Esophagus muscularis mucosa (tissue), 4 donors: ENCODE measurements at places on chromosomes 7 and 10.

DNA sequence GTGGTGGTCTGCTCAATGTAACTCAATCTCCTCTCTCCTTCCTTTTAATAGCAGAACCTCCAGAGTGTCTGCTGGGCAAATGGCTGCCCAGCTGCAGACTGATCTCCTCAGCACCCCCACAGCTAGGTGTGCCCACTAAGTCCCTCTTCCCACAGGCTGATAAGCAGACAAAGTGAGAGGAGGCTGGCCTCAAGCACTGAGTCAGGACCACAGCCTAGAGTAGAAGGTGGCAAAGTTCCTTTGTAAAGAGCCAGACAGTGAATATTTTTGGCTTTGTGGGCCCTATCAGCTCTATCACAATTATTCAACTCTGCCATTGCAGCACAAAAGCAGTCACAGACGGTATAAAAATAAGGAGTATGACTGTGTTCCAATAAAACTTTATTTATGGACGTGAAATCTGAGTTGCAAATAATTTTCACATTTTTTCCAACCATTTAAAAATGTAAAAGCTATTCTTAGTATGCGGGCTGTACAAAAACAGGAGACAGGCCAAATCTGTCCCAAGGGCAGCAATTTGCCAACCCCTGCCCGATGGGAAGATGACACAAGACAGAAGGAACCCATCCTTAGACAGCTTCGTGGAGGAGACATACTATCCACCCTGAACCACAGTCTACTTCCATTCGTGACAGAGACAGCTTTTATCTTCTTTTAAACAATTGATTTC is 23.4 kb downstream of the JAZF1 start:
- DNase-seq: no peak

- no peak for DNase-seq
Observed at GRCh38 chr7:116661865-116662264, 10.1 kb upstream of the MET start.

DNA sequence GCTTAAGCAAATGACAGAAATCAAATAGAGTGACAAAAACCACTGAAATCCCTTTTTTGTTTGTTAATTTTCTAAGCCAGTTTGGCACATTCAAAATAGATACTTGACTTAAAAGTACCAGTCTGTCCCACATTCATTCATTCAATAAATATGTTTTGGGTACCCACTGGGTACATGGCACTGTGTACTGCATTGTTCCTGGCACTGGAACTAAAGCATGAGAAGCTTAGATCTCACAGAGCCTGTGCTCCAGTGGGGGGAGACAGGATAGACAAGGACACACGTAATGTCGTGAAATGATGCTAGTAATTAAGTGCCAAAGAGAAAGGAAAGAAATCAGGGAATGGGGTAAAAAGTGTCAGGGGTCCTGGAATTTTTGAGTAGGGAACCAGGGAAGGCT is 13.0 kb downstream of the MTURN start:
- no peak for DNase-seq

GRCh38 chr7:96314402-96315124 is 7.3 kb downstream of the SLC25A13 start:
- DNase-seq: no peak

DNA sequence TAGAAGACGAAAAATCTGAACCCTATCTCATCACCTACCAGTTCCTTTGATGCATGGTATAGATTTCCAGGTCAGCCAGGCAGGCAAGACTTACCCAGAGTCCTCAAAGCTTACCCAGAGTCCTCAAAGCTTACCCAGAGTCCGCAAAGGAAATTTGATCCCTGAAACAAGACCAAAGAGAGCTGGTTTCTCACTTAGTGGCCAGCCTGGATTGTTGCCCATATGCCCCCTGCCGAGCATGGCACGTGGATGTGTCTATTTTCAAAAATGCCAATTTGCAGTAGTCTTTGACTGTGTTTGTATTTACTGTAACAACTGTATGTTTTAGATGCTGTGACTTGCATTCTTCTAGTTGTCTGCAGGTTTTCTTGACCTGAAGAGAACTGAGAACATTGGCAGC is 120.2 kb upstream of the STARD3NL start:
- DNase-seq: no peak

DNA sequence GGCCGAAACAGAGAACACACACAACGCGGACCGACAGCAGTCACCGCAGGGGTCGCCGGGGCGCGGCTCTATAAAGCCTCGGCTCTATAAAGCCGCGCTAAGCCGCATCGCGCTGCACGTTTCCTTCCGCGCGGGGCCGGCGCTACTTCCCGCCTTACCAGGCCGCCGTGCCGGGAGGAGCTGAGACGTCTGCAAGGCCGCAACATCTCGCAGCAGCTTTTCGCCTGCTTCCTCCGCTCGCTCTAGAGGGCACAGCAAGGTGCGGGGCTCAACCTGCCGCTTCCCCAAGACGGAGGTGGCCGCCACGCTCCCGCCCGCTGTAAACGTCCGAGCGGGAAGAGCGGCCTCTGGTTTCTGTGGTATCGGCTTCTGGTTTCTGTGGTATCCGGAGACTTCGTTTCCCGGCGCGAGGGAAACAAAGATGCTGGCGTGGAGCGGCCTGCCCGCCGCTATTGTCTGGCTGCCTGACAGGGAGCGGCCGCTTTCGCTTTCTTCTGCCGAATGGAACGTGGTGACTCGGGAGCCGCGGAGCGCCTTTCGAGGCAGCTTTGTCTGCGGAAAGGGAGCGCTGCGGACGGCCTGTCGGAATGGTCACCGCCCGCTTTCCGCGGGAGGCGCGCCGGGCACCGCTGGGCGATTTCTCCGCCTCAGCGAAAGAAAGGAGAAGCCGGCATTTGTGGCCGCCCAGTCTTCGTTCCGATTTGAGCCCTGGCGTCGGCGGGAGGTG is 91.8 kb downstream of the SPAG6 start:
- DNase-seq: peak; percentile 97

DNA sequence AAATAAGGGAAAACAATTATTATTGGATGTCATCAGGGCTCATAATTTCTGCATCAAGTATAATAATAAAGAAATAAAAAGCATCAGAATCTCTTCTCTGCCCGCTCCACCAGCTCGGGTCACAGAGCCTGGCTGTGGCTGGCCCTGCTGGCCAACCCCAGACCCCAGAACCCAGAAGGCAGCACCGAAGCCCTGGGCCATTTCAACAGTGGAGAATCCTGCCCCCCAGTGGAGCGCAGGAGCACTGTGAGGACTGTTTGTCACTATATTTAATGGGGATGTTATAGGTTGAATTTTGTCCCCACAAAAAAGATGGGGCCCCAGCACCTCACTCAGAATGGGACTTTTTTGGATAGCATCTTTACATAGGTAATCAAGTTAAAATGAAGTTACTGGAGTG is 27.3 kb downstream of the DENND11 start:
- DNase-seq: no peak

DNA sequence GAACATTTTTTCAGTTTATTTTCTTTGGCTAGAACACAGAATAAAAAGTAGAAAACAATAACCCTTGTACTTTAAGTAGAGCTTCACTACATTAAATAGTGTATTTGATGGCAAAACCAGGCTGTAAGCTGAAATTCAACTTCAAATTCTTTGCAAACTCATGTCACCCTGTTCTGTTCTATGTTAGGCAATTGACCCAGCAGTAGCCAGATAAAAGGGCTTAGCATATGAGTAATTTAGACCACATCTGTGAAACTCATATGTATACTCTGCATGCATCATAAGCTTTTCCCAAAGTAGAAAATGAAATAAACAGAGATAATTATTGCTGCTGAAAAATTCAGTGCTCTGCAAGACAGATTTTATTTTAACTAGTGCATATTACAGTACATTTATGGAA is 150.2 kb downstream of the GNAI1 start:
- no peak for DNase-seq
